ENCODE measurements at places on chromosomes 5 and 9.

- DNase-seq = peak; percentile 86
Observed at GRCh38 chr5:142472306-142472951, 147.6 kb upstream of the SPRY4 start.

DNA sequence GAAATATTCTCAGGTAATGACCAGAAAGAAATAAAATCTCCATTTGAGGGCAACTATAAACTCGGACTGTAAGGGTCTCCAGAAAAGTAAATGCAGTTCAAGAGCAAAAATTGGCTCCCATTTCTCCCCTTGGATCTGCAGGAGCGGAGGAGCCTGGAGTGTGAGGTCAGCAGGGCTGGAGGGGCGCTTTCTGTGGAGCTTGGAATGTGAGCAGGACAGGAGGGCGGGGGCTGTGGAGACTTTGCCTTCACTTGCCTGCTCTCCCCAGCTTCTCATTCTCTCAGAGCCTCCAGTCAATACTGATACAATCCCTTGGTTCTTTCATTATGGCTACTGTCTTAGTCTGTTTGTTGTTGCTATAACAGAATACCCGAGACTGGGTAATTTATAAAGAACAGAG is 162.8 kb upstream of the ANKH start:
- no peak for DNase-seq

GRCh38 chr9:14616188-14616982 is 76.8 kb downstream of the ZDHHC21 start:
- DNase-seq = peak; percentile 66

GRCh38 chr5:111733571-111733970 is 23.4 kb downstream of the NREP start:
- DNase-seq = no peak

- peak; percentile 8 for DNase-seq
Observed at GRCh38 chr9:95499847-95500246, 16.9 kb downstream of the PTCH1 start.

DNA sequence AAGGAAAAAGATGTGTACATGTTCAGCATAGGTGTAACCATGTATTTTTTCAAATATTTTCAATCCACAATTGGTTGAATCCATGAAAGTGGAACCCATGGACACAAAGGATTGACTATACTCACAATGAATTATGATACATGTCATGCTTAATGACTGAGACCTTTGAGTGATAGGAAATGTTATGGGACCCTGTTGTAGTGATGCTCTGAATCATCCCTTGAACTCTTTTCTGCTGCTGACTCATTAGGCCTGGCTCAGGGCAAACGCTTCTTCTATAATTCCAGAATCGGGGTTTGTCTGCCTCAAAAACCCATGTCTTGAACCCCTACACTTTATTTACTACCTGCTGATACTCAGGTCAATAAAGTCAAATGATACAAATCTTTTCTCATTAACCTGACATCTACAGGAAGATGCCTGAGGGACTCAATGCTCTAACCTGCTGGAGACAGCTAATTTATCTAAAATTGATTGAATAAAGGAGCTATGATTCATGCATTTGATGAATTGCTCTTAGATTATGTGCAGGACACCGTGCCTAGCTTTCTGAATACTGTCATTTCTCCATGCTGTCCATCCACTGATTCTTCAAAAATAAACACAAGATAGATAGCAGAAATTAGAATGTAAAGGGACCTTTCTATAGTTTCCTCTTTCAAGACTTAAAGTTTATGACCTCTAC is 260.1 kb downstream of the PRELID2 start:
- DNase-seq = peak; percentile 17

DNA sequence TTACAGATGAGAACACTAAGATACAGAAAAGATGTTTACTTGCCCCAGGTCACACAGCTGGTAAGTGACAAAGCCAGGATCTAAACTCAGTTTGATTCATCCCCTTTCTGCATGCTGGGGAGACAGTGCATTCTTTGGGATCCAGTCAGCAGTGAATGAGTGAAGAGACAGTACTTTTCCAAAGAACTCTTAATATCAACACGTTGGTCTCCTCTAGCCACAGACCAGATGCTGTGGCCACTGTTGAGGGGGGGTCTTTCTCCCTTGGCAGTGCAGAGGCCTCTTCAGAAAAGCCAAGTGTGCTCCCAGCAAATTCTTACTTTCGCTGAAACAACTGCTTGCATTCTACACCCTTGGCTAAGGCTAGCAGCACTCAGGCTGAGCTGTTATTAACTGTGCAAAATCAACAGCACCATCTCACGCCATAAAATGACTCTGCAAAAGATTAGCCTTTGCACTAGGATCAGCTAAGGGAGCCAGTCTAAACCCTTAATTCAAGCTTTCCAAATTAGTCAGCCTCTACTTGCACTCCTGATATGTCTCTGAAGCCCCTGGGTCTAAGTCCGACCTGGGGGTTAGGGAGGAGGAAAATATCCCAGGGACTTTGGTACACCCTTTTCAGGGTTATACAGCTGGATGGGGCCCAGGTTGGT is 4.8 kb upstream of the TMEM171 start:
- DNase-seq = peak; percentile 98

DNA sequence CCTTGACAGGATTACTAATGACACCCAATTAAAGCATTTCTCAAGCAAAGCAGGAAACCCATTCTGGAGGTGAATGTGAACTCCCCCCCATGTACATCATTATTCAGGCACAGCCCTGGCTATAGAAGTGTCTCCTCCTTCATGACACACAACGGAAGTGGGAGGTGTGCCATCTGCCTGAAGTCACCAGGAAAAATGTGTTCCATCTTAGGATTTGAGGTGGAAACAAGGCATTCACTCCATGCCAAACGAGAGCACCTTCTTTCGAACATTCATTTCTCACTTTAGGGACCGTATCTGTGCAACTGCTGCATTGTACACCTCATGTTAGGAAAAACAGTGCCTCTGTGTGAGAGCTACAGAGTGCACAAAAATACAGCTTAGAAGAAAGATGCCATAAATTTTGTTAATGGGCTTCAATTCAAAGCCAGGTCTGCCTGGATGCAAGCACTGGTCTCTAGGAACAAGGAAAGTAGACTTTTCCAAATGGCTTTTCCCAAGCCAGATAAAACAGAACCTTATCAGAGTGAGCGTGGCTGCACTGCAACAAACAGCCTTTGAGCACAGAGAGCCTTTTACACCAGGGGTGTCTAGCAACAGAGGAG is 19.4 kb downstream of the GOLM1 start:
- DNase-seq = peak; percentile 39

GRCh38 chr5:176902911-176903664 is 3.9 kb upstream of the HK3 start:
- no peak for DNase-seq

- DNase-seq = no peak
Observed at GRCh38 chr5:2192496-2192895, 309.8 kb upstream of the IRX4 start.

- no peak for DNase-seq
Observed at GRCh38 chr9:137486545-137487453, 27.7 kb upstream of the NSMF start.

- DNase-seq = no peak
Observed at GRCh38 chr5:177520916-177521513, 4.3 kb upstream of the DDX41 start.

DNA sequence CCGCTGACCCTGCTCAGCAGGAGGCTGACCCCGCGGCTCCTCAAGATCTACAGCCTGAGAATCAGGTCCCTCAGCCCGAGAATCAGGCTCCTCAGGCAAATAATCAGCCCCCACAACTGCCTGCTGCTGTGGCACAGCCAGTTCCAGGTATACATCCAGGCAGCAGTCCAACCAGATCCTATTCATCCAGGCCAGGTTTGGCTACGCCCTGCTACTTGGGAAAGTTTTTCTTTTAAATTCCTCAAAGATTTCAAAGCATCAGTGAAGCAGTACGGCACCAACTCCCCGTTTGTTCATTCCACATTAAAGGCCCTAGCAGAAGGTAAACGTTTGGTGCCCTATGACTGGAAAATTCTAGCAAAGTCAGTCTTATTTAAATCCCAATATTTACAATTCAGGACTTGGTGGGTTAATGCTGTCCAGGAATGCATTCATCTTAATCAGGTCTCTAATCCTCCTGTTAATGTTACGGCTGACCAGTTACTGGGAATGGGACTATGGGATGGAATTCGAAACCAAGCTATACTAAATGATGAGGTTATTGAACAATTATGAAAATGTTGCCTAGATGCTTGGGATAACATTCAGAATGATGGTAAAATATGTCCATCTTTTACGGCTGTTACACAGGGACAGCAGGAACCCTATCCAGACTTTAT is 102.3 kb downstream of the SYK start:
- no peak for DNase-seq

DNA sequence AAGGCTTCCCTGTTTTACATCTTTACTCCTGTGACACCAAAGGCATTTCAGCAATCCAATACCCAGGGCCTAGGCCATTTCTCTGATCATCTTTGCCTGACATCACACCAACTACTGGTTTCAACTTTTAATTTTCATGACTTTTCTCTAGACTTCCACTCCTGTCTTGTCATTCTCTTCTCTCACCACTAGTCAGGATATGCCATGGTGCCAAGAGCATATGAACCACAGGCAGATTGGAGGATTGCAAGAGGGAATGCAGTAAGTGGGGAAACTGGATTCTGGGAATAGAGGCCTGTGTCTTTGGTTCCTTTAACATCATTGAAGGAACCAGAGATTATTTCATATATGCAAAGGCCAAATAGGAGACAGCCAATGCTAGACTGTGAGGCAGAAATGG is 69.3 kb downstream of the ANKRD31 start:
- DNase-seq = no peak

- DNase-seq = no peak
Observed at GRCh38 chr5:174275959-174276358, 230.5 kb downstream of the NSG2 start.

GRCh38 chr5:154967421-154968024 is 26.6 kb downstream of the MRPL22 start:
- DNase-seq = peak; percentile 19

- DNase-seq = no peak
Observed at GRCh38 chr5:82586661-82587310, 308.6 kb upstream of the RPS23 start.

DNA sequence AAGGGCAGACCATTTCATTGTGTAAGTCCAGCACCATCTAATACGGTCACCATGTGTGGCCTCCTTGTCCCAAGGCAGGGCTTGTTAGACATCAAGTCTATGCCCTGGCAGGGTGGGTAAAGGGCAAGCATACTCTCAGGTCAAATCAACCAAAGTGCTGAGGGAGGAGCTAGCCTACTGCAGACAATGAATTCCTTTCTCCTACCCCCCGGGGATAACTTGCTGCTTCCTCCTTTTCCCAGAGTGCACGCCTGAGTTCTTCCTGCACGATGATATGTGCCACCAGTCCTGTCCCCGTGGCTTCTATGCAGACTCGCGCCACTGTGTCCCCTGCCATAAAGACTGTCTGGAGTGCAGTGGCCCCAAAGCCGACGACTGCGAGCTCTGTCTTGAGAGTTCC is 71.4 kb downstream of the RFK start:
- no peak for DNase-seq

DNA sequence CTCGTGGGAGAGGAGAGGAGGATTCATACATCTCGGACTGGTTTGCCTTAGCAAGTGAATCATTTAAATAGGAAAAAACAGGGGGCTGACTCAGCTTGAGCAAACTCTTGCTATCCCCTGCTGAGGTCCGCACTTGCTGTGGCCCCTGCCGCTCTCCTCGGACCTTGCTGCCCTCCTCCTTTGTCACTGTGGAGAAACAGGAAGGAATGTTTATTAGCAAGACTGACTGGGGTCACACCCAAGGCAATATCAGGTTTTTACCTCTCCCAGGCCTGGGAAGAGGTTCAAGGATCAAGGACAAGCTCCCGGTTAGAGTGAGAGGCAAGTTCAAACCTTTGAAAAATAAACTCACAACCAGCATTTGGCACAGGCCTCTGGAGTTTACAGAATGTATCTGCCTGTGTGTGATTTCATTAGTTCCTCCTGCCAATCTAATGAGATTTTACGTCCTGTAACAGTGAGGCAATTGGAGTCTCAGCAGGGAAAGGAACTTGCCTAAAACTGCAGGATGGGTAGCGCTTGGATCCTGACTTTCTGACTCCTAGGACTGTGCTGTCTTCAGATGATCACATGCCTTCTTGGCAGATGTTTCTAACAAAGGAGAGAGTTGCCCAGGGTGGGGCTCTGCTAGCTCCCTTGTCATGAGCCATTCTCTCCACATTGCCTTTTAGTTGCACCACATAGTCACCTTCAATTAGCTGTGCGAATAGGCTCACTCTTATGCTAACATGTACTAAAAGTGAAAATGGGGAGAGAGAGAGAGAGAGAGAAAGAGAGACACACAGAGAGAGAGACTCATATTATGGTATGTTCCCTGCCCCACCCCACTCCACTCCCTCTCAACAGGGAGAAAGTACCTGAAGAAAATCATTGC is 108.6 kb upstream of the CDKN2B start:
- peak; percentile 95 for DNase-seq

DNA sequence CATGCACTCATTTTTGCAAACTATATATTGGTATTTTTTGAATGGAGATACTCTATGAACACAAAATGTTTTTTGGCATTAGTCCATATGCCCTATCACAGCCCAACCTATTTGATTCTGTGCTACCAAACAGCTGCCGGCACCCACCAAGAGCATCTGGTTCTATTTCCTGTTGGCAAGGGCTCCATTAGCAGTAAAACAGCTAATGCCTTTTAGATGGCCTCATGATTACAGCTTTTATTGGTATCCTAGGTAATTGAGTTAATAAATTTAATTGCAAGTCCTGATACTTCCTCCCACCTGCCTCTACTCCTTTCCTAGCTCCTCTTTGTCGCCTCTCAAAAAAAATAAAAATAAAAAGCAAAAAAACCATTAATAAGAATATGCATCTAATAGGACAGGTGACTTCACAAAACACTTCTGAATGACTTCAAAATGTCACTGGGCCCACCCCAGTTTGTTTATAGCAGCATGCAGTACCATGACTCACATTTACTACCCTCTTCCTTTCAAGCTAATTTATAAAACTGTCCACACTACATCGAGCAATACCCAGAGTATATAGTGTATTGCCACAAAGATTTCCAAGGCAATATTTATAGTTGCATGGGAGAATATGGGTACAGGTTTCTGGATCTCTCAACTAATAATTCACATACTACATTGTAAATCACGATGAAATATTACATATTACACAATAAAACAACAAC is 620.4 kb downstream of the SLCO4C1 start:
- DNase-seq = no peak

DNA sequence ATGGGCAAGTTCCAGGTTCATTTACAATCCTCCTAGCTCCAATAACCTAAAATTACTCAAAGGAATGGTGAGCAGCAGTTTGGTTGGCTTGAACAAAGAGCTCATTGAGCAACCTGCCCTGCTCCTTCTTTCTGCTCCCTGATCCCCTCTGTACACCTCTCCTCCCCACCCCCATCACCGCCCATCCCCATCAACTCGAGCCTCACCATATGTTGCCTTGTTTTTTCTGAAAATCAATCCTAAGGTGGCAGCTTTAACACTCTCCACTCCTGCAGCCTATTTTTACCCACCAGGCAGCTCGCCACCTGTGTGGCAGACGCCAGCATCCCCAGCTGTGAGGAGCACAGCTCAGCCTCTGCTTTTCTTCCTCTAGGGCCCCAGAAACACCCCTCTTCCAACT is 533.4 kb upstream of the BRINP1 start:
- no peak for DNase-seq

- DNase-seq = peak; percentile 78
Observed at GRCh38 chr9:91954841-91955471, 4.9 kb upstream of the ROR2 start.

All from astrocyte of the spinal cord (primary cell).